Activated CD8-positive, alpha-beta memory T cell treated with anti-CD3 and anti-CD28 coated beads for 1 hour (primary cell): ENCODE measurements at places on chromosomes 3 and 15.

DNA sequence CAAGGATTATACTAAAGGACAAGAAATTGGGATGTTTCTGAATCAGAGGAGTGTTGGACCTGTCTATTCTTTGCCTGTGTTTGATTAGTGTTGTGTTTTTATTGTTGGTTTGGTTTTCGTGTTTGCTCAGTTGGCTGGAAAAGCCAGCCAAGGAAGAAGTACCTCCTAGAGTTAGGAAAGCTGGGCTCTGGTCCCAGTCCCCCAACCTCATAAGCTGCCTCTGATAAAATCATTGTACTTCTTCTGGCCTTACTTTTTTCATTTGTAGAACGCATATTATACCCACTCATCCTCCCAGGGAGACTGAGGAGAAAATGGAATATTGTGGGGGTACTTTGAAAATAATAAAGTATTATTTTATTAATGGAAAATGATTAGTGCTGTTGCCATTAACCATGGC is 177.4 kb upstream of the TRIM42 start:
- no peak for DNase-seq

DNA sequence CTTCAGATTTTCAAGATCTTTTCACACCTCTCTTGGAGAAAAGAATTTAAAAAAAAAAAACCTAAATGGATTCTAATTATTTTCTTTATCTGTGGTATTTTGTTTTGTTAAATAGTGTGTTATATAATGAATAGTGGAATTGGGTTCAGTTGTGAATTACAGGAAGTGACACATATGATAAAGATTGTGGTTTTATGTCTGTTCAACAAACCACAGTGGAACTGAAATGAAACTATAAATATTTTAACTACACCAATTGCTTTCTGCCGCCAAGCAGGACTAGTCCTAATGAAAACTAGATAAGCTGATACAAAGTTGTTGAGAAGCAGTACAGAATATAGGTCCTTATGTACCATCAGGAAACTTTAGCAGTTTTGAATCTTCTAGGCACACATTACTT is 121.6 kb downstream of the UBE2E2 start:
- DNase-seq, result no peak

DNA sequence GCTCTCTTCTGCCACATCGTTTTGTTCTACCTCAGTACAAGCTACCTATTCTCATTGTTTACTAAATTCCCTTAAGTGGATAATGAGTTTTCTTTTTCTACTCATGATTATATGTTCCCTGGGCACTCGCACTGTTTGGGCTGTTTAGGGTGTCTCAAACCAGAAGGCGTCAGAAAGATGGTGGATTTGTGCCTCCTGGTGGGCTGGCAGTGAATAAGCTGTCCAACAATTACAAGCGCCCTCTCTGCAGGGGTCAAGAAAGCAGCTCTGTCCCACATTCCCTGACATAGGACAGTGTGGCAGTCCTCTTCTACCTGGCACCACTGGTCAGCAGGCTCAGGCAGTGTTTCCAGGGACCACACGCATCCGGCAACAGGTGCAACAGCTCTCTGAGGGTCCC is 173.4 kb upstream of the PPP2R3A start:
- no peak for DNase-seq

GRCh38 chr15:31019986-31020385 is 28.6 kb upstream of the MTMR10 start:
- DNase-seq, result no peak

GRCh38 chr3:106485802-106486201 is 617.0 kb upstream of the CBLB start:
- DNase-seq, result no peak

DNA sequence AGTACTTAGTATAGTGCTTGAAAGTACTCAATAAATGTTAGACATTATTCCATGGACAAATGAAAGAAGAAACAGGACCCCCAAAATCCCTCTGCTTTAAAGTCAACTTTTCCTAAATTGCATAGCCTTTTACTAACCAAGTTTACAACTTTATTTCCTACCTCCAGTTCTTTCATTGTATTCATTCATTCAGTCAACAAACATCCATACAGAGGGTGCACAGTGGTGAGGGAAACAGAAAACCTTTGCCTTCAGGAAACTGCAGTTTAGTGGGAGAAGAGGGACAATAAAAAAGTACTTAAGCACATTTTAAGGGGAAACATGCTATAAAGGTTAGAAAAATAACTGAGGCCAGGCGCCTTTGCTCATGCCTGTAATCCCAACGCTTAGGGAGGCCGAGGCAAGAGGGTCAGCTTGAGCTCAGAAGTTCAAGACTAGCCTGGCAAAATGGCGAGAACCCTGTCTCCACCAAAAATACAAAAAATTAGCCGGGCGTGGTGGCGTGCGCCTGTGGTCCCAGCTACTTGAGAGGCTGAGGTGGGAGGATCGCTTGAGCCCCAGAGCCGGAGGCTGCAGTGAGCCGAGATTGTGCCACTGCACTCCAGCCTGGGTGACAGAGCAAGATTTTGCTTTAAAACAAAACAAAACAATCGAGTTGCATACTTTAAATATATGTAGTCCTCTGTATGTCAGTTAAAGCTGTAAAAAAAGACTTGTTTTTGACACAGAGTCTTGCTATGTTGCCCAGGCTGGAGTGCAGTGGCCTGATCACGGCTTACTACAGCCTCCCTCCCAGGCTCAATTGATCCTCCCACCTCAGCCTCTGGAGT is 1.1 kb upstream of the DENND4A start:
- no peak for DNase-seq

DNA sequence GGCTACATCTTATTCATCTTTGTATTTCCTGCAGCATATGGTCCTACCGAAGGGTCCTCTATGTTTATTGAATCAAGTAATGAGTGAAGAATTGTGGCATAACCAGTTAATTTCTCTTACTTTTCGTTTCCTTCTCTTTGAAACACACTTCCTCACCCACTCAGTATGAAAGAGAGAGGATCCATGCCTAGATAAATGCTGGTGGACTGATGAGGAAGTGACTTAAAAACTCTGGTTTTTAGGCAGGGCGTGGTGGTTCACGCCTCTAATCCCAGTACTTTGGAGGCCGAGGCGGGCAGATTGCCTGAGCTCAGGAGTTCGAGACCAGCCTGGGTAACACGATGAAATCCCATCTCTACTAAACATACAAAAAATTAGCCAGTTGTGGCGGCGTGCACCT is 2.2 kb upstream of the MB21D2 start:
- DNase-seq, result no peak

GRCh38 chr3:9765865-9766264 is 3.9 kb downstream of the CAMK1 start:
- DNase-seq, result no peak

GRCh38 chr3:60301142-60301541 is 950.1 kb downstream of the FHIT start:
- no peak for DNase-seq

DNA sequence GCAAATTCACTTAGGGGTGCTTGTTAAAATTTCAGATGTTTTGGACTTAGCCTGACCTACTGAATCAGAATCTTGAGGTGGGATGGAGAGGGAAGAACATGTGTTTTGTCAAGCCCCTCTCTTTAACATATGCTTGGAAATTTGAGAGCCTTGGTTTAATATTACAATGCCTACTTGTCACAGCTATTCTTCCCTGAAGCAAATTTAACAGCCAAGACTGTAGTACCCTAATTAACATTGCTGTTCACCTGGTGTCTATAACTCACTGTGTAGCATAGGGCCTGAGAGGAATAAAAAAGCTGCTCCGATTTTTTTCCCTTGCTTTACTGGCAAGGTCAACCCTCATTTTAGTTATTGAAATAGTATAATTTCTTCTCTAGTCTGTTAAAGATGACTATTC is 880.1 kb downstream of the CADM2 start:
- no peak for DNase-seq

DNA sequence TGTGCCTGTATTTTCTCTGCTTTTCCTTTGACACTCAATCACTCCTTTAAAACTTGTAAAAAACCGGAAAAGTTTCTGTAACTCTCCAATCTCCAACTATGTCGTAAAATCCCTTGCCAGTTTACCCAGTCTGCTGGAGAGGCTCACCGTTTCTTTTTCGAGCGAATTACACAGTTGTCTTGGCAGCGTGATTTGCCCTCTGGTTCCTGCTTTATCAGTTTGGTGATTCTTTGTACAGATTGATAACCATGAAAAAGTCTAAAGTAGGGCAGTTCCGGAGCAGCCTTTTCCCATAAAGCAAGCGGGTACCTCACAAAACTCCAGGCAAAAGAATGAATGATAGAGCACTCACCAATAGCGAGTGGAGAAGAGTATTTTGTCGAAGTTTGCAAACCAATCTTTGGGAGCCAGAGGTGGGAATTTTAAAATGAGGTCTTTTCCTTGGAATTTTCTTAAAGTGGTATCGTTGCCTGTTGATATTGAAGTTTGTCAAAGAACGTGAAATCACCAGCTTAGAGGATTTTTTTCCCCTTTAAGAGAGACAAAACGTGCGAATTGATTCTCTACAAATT is at the start of gene TTC23:
TSS of gene TTC23 (minus strand) at position 312 of the 572 bp plus-strand sequence. CDS start 20,869 bp downstream, outside the sequence.
- DNase-seq, result no peak

- no peak for DNase-seq
These were observed 2.3 kb downstream of the CHP1 start for GRCh38 chr15:41233367-41233771.

DNA sequence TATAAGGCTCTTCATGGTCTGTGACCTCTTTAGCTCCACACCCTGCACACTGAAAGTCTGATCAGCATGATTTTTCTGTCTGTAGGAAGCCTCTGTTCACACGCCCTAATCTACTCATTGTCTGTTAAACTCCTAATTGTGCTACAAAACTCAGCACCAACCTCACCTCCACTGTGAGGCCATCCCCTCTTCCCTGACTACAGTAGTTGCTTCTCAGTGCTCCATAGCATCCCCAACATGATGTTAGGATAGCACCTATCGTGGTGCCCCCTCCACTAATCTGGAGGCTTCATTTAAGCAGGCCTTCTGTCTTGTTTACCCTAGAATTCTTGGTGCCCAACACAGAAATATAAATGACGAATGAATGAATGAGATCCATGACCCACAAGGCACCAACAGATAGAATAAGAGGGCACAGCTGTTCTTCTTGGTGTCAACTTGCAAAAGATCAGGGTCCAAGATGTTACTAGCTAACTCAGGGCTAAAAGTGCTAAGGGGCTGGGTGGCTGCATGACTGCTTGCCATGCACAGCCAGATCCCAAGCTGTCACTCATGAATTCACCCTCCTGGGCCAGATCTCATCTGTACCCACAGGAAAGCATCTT is 55.2 kb upstream of the HEG1 start:
- DNase-seq, result no peak

DNA sequence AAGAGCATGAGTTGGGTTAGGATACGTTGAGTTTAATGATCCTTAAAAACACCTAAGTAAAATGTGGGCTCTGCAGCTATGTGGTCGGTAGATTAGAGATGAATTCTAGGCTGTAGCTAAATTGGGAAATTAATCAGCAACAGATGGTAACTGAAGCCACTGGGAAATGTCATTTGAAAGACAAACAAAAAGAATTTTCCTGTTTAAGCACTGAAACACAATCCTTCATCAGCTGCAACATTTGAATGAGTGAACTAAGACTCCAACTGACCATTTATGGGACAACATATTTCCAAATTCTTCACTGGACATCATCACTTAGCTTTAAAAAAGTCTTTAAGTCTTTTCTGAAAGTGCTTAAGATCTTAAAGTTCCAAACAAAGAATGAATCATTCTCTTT is 226.9 kb downstream of the ZNF385D start:
- DNase-seq, result no peak

GRCh38 chr3:52210550-52211046 is 12.6 kb downstream of the ALAS1 start:
- no peak for DNase-seq

- no peak for DNase-seq
These were observed 41.8 kb downstream of the MUC20 start for GRCh38 chr3:195762611-195763010.
